ENCODE measurements at places on chromosomes 11 and 22.

- no peak for DNase-seq
Observed at GRCh38 chr11:93067881-93068390, 98.5 kb downstream of the MTNR1B start.

- no peak for DNase-seq
Observed at GRCh38 chr11:46334211-46334610, 13.1 kb upstream of the DGKZ start.

DNA sequence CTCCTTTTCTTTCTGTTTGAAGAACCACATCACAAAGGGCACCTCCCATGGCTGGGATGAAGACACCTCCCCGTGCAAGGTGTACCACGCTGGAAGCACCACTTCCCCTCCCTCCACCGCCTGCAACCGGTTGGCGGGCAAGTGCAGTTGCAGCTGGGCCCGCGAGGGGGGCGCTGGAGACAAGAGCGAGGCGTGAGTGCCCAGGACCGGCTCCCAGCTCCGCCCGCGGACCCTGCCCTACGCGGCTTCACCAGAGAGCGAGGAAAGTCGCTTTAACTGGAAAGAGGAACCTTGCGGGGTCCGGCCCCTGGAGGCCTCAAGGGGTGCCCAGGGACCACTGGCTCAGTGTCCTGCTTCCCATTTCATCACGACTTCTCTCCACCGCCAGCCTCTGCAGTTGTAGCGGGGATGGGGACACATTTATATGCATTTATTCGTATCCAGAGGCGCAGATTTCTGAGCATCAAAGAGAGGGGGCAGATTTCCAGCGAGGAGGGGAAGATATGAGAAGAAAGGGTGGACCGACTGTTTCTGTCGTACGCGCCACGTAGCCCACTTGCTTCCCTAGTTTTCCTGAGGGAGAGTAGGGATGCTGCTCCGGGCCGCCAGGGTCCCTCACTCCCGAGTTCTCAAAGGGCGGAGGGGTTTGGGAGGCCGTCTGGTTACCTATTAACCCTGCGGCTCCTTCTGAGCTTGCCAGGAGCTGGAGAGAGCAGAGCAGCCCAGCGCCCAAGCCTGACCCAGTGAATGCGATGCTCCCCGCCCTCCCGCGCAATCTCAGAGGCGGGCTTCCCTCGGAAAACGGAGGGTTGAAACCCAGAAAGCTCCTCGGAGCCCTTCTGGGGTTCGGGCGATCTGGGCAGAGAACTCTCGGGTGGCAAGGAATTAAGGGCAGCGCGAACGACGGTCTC lies 3.5 kb downstream of the ESAM start:
- DNase-seq: peak; percentile 27

GRCh38 chr22:34917239-34917638 lies 148.7 kb upstream of the ISX start:
- DNase-seq: no peak

DNA sequence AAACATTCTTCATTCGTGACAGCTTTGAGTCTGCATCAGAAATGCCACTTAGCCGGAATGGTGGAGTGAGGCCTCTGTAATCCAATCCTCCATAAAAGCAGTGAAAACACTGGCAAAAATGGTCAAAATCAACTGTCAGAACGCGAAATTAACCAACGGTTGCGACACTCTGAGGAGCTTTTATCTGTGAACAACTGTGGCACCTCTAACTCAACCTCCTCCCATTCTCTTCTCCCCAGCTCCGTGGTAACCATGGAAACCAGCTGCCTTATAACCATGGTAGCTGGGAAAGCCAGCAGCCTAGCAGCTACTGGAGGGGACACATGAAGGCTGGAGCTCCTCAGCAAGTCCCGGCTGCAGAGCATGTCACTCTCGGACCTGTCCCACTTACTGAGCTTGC lies 20.3 kb downstream of the AP2A2 start:
- DNase-seq: no peak

- DNase-seq: no peak
Observed at GRCh38 chr11:12186701-12187100, 76.3 kb downstream of the MICAL2 start.

- no peak for DNase-seq
Observed at GRCh38 chr11:72354356-72355115, 79.8 kb downstream of the CLPB start.

GRCh38 chr11:110362971-110363509 lies 66.6 kb upstream of the RDX start:
- no peak for DNase-seq

- no peak for DNase-seq
Observed at GRCh38 chr11:121328967-121329679, 36.6 kb downstream of the SC5D start.

DNA sequence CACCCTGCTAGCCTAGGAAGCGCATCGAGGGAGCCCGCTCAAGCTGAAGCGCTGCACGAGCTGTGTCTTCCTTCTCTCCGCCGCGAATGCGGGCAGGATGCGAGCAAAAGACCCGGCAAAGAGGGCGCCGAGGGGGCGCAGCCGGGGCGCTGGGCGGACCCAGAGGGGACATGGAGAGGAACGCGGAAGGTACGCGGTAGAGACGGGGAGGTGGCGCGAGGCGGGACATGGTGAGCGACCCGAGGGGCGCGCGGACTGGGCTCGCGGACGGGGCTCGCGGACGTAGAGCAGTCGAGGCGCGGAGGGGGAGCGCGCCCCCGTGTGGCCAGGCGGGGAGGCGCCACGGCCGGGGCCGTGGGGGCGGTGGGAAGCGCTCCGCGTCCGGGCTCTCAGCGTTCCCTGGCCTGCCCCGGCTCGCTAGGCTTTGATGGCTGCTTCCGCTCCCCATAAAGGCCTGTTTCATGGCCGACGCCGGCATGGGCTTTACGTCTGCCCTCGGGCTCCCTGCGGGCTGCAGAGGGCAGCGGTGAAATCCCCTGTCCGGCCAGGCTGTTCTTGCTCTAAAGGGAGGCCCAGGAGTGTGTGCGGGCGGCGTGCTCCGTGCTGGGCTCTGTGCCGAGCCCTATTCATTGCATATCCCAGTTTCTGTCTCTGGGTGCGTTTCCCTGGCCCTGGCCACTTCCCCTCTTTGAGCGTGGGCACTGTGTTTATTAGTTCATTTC lies 31.2 kb upstream of the TRIM29 start:
- no peak for DNase-seq

Data from cortex of kidney (tissue), 1 donor.